ENCODE measurements at places on chromosomes 3 and 15.
A peak's percentile ranks its signal among the peaks of the same experiment; 100 is the strongest.

GRCh38 chr3:150124142-150124541 lies 153.4 kb upstream of the PFN2 start:
- DNase-seq = no peak

- no peak for DNase-seq
Measured at GRCh38 chr3:178059119-178059518, 477.1 kb upstream of the KCNMB2 start.

DNA sequence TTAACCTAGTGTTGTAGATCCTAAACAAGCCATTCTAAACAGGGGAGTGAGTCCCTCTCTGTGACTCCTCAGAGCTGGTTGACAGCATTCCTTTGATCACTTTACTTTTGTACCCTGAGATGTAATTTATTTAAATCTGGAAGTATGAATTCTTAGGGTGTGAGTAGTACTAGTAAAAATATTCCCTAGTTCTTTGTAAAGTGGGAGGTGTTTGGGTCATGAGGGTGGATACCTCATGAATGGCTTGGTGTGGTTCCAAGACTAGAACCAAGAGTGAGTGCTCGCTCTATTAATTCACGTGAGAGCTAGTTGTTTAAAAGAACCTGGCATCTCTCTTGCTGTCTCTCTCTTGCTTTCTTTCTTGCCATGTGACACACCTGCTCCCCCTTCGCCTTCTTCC lies 223.7 kb downstream of the SQOR start:
- no peak for DNase-seq

GRCh38 chr3:117695871-117696645 lies 986.5 kb downstream of the TUSC7 start:
- DNase-seq = no peak

DNA sequence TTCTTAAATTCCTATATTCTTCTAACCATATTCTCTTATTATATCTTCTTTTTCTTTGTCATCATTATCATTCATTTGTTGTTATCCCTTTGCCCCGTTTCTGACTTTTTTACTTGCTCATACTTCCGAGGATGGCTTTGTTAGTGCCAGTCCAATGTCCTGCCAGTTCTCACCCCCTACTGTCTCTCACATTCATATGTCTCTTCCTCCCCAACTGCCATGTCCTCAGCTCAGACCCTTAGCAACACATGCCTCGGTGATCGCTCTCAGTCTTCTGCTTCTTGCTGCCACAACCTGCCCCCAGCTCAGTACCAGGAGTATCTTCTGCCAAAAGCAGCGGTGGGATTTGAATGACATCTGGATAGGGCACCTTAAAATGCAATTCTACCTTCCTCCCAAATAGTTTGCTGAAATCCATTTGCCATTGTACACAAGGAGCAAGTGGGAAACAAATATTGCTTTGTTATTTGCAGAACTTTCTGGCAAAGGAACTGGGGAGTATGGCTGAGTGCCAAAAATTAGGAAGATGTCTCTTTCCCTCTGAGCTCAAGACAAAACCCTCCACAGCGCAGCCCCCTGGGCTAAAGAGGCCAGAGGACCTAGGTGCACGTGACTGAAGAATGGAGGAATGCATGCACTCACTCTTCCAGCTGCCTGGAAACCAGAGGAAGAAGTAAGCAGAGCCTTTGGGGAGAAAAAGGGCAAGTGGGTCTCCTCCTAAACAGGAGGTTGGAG lies 57.7 kb upstream of the CTNNB1 start:
- DNase-seq = no peak

- peak; percentile 93 for DNase-seq
Measured at GRCh38 chr3:140455521-140456214, 222.2 kb upstream of the TRIM42 start.

DNA sequence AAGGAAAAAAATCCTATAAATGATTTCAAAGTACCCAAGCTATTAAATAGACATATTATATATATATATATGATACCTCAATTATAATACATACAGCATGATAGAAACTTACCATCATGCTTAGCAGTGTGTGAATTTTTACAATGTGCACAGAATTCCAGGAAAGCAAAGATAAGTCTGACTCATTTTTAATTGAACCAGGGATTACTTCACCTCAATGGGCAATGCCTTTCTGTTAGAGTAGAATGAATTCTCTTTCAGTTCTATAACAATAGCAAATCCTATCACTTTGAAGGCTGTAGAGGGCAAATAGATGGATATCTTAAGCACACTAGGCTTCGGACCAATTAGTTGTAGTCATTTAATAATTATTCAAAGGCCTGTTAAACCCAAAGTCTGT lies 54.8 kb upstream of the P3H2 start:
- DNase-seq = no peak
